ENCODE measurements at places on chromosomes 11 and 22.

DNA sequence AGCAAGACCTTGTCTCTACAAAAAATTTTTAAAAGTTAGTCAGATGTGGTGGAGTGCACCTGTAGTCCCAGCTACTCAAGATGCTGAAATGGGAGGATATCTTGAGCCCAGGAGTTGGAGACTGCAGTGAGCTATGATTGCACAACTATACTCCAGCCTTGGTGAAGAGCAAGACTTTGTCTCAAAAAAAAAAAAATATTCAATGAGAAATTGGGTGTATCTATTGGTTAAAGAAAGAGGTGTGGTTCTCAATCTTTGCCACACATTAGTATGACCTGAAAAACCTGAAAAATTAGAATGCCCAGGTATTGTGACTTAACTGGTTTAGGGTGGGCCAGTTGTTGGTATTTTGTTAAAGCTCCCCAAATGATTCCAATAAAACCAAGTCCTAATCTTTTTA, 32.4 kb downstream of the MTNR1B start:
- DNase-seq, result no peak

DNA sequence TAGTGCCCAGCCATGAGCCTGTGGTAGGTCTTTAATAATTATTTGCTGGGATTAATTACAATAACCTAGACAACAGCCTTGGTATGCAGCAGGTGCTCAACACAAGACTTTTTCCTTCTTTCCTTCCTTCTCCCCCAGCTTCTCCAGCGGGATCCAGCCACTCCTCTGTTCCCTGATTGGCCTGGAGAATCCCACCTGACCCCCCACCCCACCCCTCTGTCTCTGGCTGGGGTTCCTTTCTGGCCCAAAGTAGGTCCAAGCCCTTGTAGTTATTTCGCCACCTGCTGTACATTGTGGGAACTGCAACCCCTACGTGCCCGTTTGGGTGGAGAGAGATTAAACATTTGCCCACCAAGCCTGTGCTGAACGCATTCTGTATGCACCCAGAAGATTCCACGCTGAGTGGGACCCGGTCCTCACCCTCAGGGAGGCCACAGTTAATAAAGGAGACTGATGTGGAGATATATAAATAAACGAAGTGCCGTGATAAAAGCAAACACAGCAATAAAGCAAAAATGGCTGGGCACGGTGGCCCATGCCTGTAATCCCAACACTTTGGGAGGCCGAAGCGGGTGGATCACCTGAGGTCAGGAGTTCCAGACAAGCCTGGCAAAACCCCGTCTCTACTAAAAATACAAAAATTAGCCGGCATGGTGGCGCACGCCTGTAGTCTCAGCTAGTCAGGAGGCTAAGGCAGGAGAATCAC, 32.1 kb upstream of the DGKZ start:
- no peak for DNase-seq

GRCh38 chr11:108199446-108200321, 22.8 kb downstream of the NPAT start:
- DNase-seq, result no peak

DNA sequence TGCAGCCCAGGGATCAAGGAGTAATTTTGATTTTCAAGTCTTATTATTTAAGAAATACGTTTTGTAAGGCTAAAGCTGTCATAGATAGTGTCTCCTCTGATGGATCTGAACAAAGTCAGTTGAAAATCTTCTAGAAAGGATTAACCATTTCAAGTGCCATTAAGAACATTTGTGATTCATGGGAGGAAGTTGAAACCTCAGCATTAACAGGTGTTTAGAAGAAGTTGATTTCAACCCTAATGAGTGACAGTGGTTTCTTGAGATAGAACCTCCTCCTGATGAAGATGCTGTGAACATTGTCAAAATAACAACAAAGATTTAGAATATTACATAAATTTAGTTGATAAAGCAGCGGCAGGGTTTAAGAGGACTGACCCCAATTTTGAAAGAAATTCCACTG, 61.7 kb downstream of the PRR5L start:
- DNase-seq, result no peak

DNA sequence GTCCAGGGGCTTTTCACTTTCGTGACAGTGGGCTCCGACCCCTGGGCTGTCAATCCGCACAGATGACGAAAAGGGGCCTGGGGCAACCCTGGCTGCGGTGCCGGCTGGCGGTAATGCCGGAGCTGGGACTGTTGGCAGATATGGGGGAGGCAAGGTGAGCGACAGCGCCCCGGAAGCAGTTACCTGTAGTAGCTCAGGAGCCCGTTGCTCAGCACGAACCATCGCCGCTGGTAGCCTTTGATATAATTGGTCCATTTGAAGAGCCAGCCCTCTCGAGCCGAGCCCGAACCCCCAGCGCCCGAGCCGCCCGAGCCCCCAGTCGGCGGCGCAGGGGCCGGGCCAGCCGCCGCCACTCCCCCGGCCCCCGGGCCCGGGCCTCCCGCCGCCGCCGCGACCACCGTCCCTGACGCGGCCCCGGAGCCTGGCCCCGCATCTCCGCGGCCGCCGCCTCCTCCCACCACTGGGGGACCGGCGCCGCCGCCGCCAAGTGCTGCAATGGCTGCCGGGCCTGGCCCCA, 396 bp downstream of the OSBP start:
- DNase-seq, result no peak

DNA sequence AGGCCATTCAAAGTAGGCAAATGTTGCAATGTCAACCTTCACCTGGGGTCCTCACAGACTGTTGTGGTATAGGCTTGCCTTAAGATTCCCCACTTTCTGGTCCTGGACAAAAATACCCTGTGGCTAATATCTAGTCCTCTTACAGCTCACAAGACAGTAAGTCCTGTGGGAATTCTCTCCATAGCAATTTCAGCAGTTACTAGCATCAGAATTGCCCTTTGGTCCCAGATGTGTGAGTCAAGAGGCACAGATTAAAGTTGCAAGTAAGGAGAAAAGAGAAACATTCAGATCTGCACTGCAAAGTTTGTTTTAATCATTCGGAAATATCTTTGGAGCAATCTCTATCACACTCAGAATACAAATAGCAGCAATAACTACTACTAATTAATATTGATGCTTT, 420.2 kb downstream of the NTM start:
- DNase-seq, result no peak

GRCh38 chr11:119472186-119472855, 49.3 kb upstream of the THY1 start:
- DNase-seq, result no peak

DNA sequence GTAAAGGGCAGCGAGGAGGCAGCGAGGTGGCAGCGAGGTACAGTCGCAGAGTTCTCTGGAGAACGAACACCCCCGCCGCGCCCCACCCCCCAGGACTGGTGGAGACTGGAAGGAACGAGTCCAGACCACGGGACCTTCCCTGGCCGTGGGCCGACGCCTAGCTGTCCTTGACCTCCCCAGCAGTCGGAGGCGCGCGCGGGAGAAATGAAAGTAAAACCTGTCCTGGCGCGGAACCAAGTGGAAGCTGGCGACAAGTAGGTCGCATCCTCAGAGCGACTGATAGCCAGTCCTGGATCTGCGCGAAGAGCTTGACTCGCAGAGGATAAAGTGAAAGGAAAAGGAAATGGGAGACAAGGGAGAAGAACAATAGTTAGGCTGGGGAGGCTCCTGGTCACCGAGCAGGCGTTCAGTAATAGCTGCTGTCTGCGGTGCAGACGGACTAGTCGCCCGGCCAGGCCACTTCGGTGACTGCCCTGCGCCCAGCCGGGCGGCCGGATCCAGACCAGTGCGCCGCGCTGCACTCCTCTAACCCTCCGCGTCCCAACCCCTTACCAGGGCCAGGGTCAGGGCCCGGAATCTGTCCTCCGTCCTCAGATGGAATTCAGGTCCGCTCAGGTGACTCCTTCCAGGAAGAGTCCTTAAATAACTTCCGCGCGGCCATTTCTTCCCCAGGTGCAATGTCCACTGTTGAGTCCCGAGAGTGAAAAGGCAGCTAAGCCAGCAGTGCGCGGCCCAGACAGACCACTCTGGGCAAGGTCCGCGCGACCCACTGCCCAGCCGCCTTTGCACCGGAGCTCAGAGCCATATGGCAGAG, 1.9 kb upstream of the ADM start:
- no peak for DNase-seq

GRCh38 chr22:50015451-50016307, 3.1 kb upstream of the IL17REL start:
- DNase-seq, result no peak

DNA sequence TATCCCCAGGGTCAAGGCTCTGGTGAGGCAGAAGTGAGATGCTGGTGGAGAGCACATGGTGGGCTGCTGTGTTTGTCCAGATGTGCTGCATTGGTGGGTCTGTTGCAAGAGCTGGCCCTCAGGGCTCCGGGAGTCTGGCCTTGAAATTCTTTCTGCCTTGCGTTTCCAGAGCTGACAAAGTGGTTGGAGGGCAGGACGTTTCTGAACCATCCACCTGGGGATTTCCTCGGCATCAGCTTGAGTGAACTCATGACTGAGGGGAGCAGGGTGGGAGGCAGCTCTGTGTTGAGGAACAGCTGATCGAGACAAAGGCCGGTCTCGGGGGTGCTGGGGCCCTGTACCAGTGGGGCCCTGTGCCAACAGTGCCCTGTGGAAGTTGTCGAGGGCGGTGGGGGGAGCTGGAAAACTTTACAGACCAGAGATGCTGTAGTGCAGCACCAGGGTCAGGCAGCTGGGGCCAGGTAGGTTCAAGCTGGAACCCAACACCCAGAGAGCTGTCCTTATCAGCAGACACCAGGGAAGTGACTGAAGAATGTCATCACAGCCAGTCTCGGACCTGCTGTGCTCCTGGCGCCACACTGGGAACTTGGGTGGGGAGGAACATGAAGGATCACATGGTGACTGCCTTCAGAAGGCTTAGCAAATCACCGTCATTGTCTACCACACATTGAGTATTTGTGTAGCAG, 4.9 kb downstream of the TSKU start:
- no peak for DNase-seq

DNA sequence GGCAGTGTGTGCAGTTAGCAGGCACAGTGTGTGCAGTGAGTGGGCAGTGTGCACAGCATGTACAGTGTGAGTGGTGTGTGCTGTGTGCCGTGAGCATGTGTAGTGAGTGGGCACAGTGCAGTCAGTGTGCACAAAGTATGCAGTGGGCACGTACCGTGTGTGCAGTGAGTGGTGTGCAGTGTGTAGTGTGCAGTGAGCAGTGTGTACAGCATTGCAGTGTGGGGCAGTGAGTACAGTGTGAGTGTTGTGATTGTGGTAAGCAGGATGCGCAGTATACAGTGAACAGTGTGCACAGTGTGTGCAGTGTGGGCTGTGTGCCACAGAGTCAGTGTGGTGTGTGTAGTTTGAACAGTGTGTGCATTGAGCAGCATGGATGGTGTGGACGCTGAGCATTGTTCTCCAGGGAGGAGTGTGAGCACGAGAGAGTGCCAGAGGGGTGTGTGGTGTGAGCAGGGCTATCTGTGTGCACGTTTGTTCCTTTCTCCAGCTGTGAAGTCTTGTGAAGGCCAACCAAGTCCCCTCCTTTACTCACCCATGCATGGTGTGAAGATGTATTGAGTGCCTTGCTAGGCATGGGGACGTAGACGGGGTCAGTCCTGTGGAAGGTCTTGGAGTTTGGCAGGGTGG, 3.0 kb downstream of the SHANK3 start:
- no peak for DNase-seq

- no peak for DNase-seq
Observed at GRCh38 chr11:134656861-134657540, 245.0 kb upstream of the B3GAT1 start.

- DNase-seq, result no peak
Observed at GRCh38 chr11:16883174-16883573, 131.0 kb downstream of the PLEKHA7 start.

GRCh38 chr11:75532200-75533048, 6.7 kb upstream of the GDPD5 start:
- DNase-seq, result no peak

Data from forelimb muscle (tissue), 1 donor.